ENCODE measurements at places on chromosomes 6 and 20. TPM values are rescaled to one million over a fixed set of nuclear protein-coding genes. Genes with fewer than 3 reads are reported as not detected.
A peak's percentile ranks its signal among the peaks of the same experiment; 100 is the strongest.

DNA sequence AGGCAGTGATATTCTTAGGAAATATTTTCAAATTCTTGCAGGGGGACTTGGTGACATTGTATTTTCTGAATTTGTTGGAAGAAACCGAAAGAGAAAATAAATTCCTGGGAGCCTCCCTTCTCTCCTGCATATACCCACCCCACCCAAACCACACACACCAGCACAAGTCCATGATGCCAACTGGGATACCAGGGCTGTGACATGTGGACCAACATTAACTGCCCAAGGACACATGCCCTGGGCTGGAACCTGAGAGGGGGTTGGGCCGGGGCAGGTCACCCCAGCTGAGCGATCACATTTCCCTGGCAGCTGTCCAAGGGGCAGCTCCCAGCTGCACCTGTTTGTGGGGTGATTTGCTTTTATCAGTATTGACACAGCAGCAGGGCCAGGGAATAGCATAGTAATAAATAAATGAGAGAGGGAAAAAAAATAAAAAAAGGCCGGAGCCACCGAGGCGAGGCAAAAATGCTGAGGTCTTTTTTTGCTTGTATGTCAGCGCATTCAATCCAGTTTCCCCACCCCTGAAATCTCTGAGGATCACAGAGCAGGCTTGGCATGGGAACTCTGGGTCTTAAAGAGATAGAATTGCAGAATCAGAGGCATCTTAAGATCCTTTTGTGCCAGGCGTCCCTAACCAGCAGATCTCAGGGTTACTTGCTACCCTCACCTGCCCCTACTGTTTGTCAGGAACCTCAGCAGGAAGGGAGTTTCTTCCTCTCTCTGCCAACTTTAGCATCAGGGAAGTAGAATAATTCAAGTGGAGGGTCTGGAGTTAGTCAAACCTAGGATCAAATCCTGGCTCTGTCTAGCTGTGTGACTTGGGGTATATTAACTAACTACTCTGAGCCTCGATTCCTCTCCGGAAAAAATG lies 66.5 kb upstream of the PIM1 start:
- H3K27ac ChIP-seq, result peak overlapping the region; percentile 67
- H3K27me3 ChIP-seq, result no peaks in the 10 kb centered on the region
- H3K4me1 ChIP-seq, result peaks cover 55% of the 10 kb centered on the region
- H3K4me3 ChIP-seq, result peak overlapping the region; percentile 84
- no peaks in the 10 kb centered on the region for H3K36me3 ChIP-seq
- peak; percentile 24 for DNase-seq

GRCh38 chr6:96110878-96111277 lies 95.1 kb downstream of the FUT9 start:
- no peak overlapping the region for H3K27ac ChIP-seq
- H3K36me3 ChIP-seq, result no peaks in the 10 kb centered on the region
- no peaks in the 10 kb centered on the region for H3K4me1 ChIP-seq
- no peak overlapping the region for H3K4me3 ChIP-seq

DNA sequence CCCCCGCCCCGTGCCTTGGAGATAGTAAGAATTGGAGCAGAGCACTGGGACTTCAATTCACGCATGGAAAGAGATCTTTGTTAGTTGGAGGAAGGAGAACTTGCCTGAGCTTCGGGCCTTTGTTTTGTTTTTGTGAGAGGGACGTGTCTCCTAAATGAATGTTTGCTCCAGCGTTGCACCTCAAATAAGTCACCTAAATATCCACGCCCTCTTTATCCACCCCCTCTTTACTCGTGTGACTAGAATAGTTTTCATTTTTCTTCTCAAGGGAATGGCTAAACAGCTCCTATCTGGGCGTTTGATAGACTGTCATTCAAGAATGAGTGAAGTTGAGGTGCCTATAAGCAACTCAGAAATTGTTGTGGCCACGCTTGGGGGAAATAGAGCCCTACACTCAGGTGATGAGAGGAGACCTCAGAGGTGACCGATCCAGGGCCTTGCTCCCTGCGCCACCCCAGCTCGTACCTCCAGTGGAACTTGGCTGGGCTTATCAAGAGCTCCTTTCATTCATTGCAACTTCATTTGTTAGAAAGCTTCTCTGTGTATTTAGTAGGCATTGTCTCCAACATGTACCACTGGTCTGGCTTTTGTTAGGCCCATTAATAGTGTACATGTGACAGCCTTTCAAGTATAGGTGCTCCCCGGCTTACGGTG lies 861 bp downstream of the PCMTD2 start:
- H3K4me3 ChIP-seq, result peak overlapping the region; percentile 83
- H3K27me3 ChIP-seq, result no peaks in the 10 kb centered on the region
- peaks cover 2% of the 10 kb centered on the region for H3K36me3 ChIP-seq
- H3K4me1 ChIP-seq, result peaks cover 65% of the 10 kb centered on the region

LAMP5 gene
- total RNA-seq, result not detected

MEP1A gene
- total RNA-seq, result not detected

DNA sequence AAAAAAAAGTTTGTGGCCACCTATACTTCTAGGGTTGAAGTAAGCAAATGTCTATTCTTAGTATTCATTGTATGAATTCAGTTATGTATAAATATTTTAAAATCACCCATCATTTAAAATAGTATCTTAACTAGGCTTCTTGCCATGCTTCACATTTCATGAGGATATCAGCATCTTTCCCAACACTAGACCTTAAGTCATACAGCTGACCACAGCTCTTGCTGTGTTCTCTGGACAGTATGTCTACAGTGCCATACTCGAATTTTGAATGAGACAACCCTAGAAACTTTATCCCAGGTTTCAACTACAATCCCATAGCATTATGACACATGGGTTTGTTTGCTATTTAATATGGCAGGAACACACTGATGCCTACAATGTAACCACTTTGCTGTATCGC lies 5.2 kb downstream of the TXNDC5 start:
- no peaks in the 10 kb centered on the region for H3K27me3 ChIP-seq
- no peak overlapping the region for H3K4me3 ChIP-seq
- no peak overlapping the region for H3K27ac ChIP-seq
- H3K4me1 ChIP-seq, result peaks cover 20% of the 10 kb centered on the region

SYCP2L gene
- total RNA-seq, result not detected

DNA sequence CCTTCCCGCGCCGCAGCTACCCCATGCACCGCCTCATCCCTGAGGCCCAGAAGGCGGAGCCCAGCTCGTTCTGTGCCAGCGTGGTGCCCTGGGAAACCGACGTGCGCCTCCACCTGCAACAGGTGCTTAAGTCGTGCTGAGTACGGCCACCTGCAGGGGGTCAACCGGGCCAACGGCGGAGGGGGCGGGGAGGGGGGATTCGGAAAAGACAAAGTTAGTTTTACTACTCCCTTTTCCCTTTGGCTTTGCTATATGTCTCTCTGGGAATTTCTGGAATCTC lies 168.9 kb downstream of the CDK19 start:
- H3K36me3 ChIP-seq, result peaks cover 2% of the 10 kb centered on the region
- no peak for DNase-seq
- H3K4me3 ChIP-seq, result no peak overlapping the region
- no peaks in the 10 kb centered on the region for H3K27me3 ChIP-seq

DNA sequence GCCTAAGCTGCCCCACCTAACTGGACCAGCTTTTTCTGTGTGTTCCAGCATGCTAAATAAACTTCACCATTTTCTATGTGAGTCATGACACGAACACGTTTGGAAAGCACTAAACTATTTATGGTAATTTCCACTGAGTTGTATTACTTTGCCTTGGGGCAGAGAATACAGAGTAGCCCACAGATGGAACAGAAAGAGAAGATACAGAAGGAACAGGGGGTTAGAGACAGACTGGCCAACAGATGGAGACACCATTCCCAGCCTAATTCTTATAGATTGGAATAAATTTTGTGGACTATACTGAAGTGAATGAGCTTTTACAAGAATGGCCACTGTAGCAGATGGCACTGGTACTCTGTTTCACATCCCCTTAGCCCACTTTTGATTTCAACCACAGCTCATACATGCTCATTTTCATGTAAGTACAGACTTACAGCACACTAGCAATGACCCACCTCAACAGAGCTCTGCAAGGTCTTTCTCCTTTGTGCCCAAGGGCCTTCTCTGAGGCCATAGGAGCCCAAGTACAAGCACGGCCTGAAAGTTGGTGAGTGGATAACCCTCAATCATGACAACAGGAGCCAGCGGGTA lies 13.1 kb upstream of the NT5DC1 start:
- H3K36me3 ChIP-seq, result no peaks in the 10 kb centered on the region
- no peak overlapping the region for H3K27ac ChIP-seq
- peaks cover 7% of the 10 kb centered on the region for H3K4me1 ChIP-seq
- H3K27me3 ChIP-seq, result peaks cover 21% of the 10 kb centered on the region
- DNase-seq, result no peak

GRCh38 chr6:22353101-22353500 lies 56.3 kb upstream of the PRL start:
- DNase-seq, result no peak
- no peaks in the 10 kb centered on the region for H3K36me3 ChIP-seq
- no peak overlapping the region for H3K4me3 ChIP-seq
- no peaks in the 10 kb centered on the region for H3K27me3 ChIP-seq
- no peaks in the 10 kb centered on the region for H3K4me1 ChIP-seq
- no peak overlapping the region for H3K27ac ChIP-seq

GHRH gene
- total RNA-seq, result not detected

SLC22A7 gene
- not detected for total RNA-seq

GRCh38 chr6:39665861-39666260 lies 59.3 kb downstream of the KIF6 start:
- no peak overlapping the region for H3K27ac ChIP-seq
- H3K4me1 ChIP-seq, result no peaks in the 10 kb centered on the region
- no peaks in the 10 kb centered on the region for H3K36me3 ChIP-seq
- H3K4me3 ChIP-seq, result no peak overlapping the region
- H3K27me3 ChIP-seq, result peaks cover 25% of the 10 kb centered on the region

GRCh38 chr6:168674595-168674994 lies 233.6 kb downstream of the SMOC2 start:
- peaks cover 8% of the 10 kb centered on the region for H3K27me3 ChIP-seq

DNA sequence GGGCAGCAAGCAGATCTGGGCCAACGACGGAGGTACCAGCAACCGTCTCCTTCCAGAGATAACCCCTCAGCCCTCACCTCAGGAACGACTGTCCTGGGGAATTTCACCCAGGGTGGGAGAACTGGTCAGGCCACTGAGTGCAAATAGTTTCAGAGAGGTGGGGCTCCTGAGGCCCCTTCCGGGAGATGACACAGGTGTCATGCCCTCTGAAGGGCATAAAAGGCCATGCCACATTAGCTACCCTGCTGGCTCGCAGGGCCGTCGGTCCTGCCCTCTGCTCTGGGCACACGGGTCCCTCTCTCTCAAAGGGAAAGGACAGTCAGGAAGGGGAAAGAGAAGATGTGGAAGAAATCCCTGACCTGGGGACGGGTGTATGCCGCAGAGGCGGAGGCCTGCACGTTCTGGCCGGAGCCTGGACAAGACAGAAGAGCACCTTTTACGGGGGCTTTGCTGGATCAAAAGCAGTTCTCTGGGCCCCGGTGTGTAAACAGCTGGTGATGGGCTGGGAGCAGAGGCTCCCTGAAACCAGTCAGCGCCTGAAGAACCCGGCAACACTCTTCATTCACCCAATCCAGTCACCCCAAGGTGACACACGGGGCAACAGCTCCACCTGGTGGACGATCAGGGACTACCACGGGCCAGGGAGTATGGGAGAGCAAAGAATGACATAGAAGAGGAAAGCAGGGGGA lies 6.4 kb upstream of the TAF8 start:
- no peaks in the 10 kb centered on the region for H3K27me3 ChIP-seq
- H3K27ac ChIP-seq, result peak overlapping the region; percentile 9
- H3K4me1 ChIP-seq, result peaks cover 93% of the 10 kb centered on the region
- H3K4me3 ChIP-seq, result peak overlapping the region; percentile 78
- H3K36me3 ChIP-seq, result peaks cover 2% of the 10 kb centered on the region

ENPP5 gene
- total RNA-seq, result 0.43 TPM

SLC2A10 gene
- not detected for total RNA-seq

DNA sequence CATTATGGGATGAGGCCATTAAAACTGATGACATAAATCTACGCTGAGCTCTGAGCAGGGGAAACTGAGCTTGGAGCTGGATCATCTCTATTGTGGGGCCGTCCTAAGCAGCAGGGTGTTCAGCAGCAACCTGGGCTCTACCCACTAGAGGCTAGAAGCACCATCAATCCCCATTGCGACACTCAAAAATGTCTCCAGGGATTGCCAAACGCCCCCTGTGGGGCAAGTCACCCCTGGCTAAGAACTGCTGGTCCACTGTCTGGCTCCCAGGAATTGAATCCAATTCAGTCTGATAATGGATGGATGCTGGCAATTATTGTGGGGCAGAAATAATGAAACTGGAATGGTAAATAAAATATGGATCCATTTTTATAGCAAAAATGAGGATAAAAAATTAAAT lies 38.2 kb downstream of the PMEPA1 start:
- no peak overlapping the region for H3K4me3 ChIP-seq
- H3K4me1 ChIP-seq, result peaks cover 6% of the 10 kb centered on the region

DNA sequence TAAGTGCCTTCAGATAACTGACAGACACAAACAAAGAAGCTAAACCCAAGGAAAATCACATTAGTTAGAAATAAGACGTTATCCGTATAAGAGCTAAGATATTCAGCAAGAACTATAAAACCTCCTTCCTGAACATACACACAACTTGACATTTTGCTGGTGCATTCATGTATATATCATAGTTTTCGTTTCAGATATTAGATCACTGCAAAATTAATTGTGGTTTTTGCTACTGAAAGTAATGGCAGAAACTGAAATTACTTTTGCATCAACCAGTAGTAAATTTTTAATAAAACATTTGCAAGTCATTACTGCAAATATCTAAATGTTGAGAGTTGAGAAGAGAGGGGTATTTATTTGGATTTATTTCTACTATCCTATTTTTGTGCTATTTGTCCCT lies 26.1 kb upstream of the KCNQ5 start:
- H3K27ac ChIP-seq, result no peak overlapping the region
- H3K36me3 ChIP-seq, result no peaks in the 10 kb centered on the region
- H3K4me1 ChIP-seq, result peaks cover 4% of the 10 kb centered on the region
- no peak overlapping the region for H3K4me3 ChIP-seq
- no peak for DNase-seq
- H3K27me3 ChIP-seq, result peaks cover 8% of the 10 kb centered on the region

DNA sequence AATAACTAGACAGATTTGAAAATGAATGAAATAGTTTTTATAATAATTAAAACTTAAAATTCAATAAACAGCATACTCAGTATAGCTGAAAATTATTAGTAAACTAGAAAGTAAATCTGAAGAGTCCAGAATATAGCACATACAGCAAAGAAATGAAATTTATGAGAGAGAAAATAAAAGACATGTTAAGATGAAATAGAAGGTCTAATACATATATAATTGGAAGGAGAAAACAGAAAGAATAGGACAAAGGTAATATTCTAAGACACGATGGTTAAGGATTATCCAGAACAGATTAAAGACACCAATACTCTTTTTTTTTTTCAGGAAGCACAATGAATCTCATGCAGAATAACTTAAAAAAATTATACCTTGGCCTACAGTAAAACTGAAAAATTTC lies 69.0 kb downstream of the SESN1 start:
- peaks cover 35% of the 10 kb centered on the region for H3K4me1 ChIP-seq
- peak overlapping the region; percentile 56 for H3K4me3 ChIP-seq
- H3K27ac ChIP-seq, result peak overlapping the region; percentile 26
- no peak for DNase-seq

DNA sequence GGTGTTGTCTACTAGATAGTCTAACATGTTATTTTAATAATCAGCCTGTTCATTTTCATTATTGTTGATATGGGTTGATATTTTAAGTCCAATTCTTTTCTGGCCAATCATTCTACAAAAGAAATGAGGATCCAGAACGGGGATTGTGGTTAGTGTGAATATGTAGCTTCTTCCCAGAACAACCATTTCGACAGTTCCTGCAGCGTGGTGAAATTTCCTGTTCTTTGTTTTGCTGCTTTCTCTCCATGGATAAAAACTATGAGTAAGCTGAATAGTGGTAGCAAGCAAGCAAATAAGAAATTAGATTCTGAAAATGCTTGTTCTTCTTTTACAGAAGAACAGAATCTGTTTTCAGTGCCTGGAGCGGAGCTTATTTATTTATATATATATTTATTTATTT lies 65.5 kb upstream of the F13A1 start:
- H3K36me3 ChIP-seq, result no peaks in the 10 kb centered on the region
- DNase-seq, result no peak
- H3K27ac ChIP-seq, result no peak overlapping the region
- no peaks in the 10 kb centered on the region for H3K4me1 ChIP-seq
- H3K4me3 ChIP-seq, result no peak overlapping the region
- H3K27me3 ChIP-seq, result peaks cover 12% of the 10 kb centered on the region

All from activated T-cell treated with anti-CD3 and anti-CD28 coated beads, Interleukin-2, amount 50 U/mL, for 72 hours (primary cell).